Gastrocnemius medialis (tissue), 4 donors: ENCODE measurements at places on chromosomes 4 and X. TPM values are rescaled to one million over a fixed set of nuclear protein-coding genes. Genes with fewer than 3 reads are reported as not detected.

- DNase-seq = peak; percentile 31
- H3K36me3 ChIP-seq = no peaks in the 10 kb centered on the region
- no peak overlapping the region for H3K27ac ChIP-seq
- H3K27me3 ChIP-seq = no peaks in the 10 kb centered on the region
- no peak overlapping the region for H3K4me3 ChIP-seq
These were observed 16.3 kb downstream of the TAF9B start for GRCh38 chrX:78123190-78123589.

GRCh38 chr4:41178372-41179370, 35.7 kb downstream of the APBB2 start:
- peak overlapping the region; percentile 8 for H3K27ac ChIP-seq
- DNase-seq = no peak
- peaks cover 36% of the 10 kb centered on the region for H3K4me1 ChIP-seq
- no peaks in the 10 kb centered on the region for H3K27me3 ChIP-seq
- no peaks in the 10 kb centered on the region for H3K36me3 ChIP-seq

GRCh38 chr4:27111627-27112026, 251.0 kb downstream of the STIM2 start:
- H3K27me3 ChIP-seq = no peaks in the 10 kb centered on the region
- no peak overlapping the region for H3K4me3 ChIP-seq
- no peak for DNase-seq

TMPRSS11E gene
- total RNA-seq = not detected
